ENCODE measurements at places on chromosomes 3 and 15. TPM values are rescaled to one million over a fixed set of nuclear protein-coding genes. Genes with fewer than 3 reads are reported as not detected.

Gene LRRC49
- 4.9 TPM for total RNA-seq

Gene TM4SF18
- not detected for total RNA-seq

DNA sequence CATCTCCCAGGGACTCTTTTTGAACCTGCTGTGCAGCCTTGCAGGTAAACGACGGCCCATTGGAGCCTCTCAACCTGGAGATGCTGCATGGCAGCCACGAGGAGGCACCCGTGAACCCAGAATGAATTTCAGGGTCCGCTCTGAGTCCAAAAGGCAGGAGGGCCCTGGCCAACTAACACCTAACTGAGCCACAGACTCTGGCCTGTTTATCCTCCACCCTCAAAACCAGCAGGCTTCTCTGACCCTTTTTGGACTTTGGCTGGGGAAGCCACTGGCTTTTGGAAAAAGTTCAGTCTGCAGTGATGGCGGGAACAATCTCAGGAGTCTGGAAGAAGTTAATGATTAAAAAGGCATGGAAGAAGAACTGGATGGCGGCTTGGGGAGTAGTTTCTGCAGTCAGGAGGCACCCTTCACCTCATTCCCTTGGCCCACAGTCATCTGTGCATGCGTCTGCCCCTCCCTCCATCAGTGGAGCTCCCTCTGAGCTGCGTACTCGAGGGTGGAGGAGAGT, 4.1 kb downstream of the PXYLP1 start:
- peaks cover 14% of the 10 kb centered on the region for H3K36me3 ChIP-seq
- peaks cover 34% of the 10 kb centered on the region for H3K4me1 ChIP-seq
- no peak overlapping the region for H3K27ac ChIP-seq
- no peak for DNase-seq
- no peaks in the 10 kb centered on the region for H3K27me3 ChIP-seq
- no peak overlapping the region for H3K4me3 ChIP-seq

GRCh38 chr15:91927585-91927984, 74.1 kb downstream of the SLCO3A1 start:
- no peak for DNase-seq
- H3K4me3 ChIP-seq = no peak overlapping the region
- H3K36me3 ChIP-seq = no peaks in the 10 kb centered on the region
- H3K4me1 ChIP-seq = peaks cover 9% of the 10 kb centered on the region
- H3K27me3 ChIP-seq = peaks cover 2% of the 10 kb centered on the region

GRCh38 chr3:190338717-190339116, 16.5 kb upstream of the CLDN1 start:
- peaks cover 11% of the 10 kb centered on the region for H3K4me1 ChIP-seq
- H3K27me3 ChIP-seq = no peaks in the 10 kb centered on the region
